Prostate gland (tissue), 2 donors: ENCODE measurements at places on chromosomes 13 and 19.

- no peak for DNase-seq
- peak overlapping the region; percentile 83 for H3K27ac ChIP-seq
- no peaks in the 10 kb centered on the region for H3K27me3 ChIP-seq
- peak overlapping the region; percentile 31 for H3K4me3 ChIP-seq
- H3K36me3 ChIP-seq, result no peaks in the 10 kb centered on the region
Observed at GRCh38 chr19:2579678-2580280, 103.9 kb downstream of the GADD45B start.

- H3K4me1 ChIP-seq, result no peaks in the 10 kb centered on the region
- no peaks in the 10 kb centered on the region for H3K36me3 ChIP-seq
- no peak overlapping the region for H3K4me3 ChIP-seq
- no peaks in the 10 kb centered on the region for H3K27me3 ChIP-seq
Observed at GRCh38 chr19:16315825-16316505, 8.7 kb upstream of the KLF2 start.

DNA sequence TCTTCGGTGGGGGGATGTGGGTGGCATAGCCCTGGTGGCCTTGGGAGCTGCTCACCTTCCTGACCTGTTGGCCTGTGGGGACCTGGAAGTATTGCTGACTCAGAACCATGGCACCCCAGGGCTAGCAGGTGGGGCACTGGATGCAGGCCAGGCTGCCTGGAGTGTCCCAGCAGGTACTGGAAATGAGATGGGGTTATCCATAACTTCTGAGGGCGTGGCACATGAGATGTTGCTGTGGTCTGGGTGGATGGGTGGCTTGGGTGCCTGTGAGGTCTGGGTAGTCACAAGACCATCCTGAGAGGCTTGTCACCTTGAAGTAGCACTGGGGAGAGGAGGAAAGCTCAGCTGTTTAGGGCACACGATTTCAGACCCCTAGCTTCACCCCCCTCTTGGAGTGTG, 636 bp upstream of the RNF225 start:
- no peak overlapping the region for H3K4me3 ChIP-seq
- H3K27ac ChIP-seq, result peak overlapping the region; percentile 69
- H3K4me1 ChIP-seq, result no peaks in the 10 kb centered on the region
- H3K27me3 ChIP-seq, result no peaks in the 10 kb centered on the region

GRCh38 chr13:100130092-100130491, 41.2 kb downstream of the PCCA start:
- no peak overlapping the region for H3K27ac ChIP-seq
- no peaks in the 10 kb centered on the region for H3K36me3 ChIP-seq
- no peaks in the 10 kb centered on the region for H3K27me3 ChIP-seq
- H3K4me1 ChIP-seq, result no peaks in the 10 kb centered on the region
- DNase-seq, result no peak

DNA sequence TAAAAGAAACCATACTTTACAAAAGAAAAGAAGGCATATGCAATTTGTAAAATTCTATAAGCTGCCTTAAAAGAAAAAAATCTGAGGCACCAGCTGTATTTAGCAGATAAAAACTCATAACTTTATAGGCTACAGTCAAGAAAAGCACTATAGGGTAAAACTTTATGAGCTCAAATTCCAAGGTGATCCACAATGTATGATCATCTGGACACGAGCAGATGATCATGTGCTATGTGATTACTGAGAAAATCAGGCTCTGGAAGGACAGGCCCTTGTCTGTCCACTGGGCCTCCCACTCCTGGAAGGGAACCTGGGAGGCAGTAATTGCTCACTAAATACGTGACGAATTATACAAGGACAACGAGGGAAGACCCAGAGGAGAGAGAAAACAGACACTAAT, 7.3 kb downstream of the GRTP1 start:
- H3K4me1 ChIP-seq, result no peaks in the 10 kb centered on the region
- H3K4me3 ChIP-seq, result no peak overlapping the region
- no peak for DNase-seq
- H3K27me3 ChIP-seq, result no peaks in the 10 kb centered on the region
- no peak overlapping the region for H3K27ac ChIP-seq

DNA sequence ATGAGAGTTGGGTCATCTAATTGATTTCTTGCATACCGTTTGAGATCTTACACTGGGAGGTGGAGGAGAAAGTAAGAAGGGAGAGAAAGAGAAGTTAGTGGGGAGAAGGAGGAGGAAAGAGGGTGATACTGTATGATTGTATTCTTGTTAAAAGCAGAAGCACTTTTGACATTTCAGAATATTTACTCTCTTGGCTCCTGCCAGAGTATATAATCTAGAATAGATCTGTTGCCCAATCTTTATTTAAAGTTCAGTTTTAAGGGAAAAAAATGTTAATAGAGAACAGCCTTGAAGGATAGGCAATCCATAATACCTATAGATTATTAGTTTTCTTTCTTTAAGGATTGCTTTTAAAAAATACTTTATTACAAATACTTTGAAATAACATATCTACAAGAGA, 41.5 kb downstream of the PDS5B start:
- no peak overlapping the region for H3K4me3 ChIP-seq
- no peak overlapping the region for H3K27ac ChIP-seq
- DNase-seq, result no peak
- H3K4me1 ChIP-seq, result peaks cover 3% of the 10 kb centered on the region
- no peaks in the 10 kb centered on the region for H3K36me3 ChIP-seq
- H3K27me3 ChIP-seq, result no peaks in the 10 kb centered on the region

GRCh38 chr13:20090349-20090748, 70.5 kb downstream of the GJA3 start:
- no peaks in the 10 kb centered on the region for H3K4me1 ChIP-seq
- H3K27me3 ChIP-seq, result no peaks in the 10 kb centered on the region
- no peak overlapping the region for H3K4me3 ChIP-seq
- H3K36me3 ChIP-seq, result no peaks in the 10 kb centered on the region
- H3K27ac ChIP-seq, result no peak overlapping the region

GRCh38 chr13:96071504-96071903, 18.3 kb upstream of the UGGT2 start:
- H3K4me3 ChIP-seq, result no peak overlapping the region
- no peaks in the 10 kb centered on the region for H3K4me1 ChIP-seq
- H3K27ac ChIP-seq, result no peak overlapping the region
- H3K27me3 ChIP-seq, result no peaks in the 10 kb centered on the region

DNA sequence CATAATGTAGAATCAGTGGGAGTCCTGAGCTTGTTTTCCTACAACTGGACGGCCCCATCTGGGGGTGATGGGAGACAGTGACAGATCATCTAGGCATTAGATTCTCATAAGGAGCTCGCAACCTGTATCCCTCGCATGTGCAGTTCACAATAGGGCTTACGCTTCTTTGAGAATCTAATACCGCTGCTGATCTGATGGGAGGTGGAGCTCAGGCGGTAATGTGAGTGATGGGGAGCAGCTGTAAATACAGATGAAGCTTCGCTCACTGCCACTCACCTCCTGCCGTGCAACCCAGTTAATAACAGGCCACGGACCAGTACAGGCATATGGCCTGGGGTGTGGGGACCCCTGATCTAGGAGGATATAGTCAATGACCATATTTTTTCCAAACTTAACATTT, 38.8 kb downstream of the RCBTB1 start:
- H3K27ac ChIP-seq, result no peak overlapping the region
- H3K36me3 ChIP-seq, result no peaks in the 10 kb centered on the region
- DNase-seq, result no peak
- H3K4me3 ChIP-seq, result no peak overlapping the region

- H3K27ac ChIP-seq, result no peak overlapping the region
- no peaks in the 10 kb centered on the region for H3K27me3 ChIP-seq
- H3K36me3 ChIP-seq, result no peaks in the 10 kb centered on the region
- H3K4me1 ChIP-seq, result no peaks in the 10 kb centered on the region
Observed at GRCh38 chr19:30540761-30541160, 168.6 kb downstream of the ZNF536 start.

- H3K36me3 ChIP-seq, result peaks cover 8% of the 10 kb centered on the region
- no peak overlapping the region for H3K4me3 ChIP-seq
- H3K27me3 ChIP-seq, result no peaks in the 10 kb centered on the region
- no peak for DNase-seq
- H3K4me1 ChIP-seq, result peaks cover 6% of the 10 kb centered on the region
- no peak overlapping the region for H3K27ac ChIP-seq
Observed at GRCh38 chr19:52722062-52723003, 12.5 kb downstream of the ZNF611 start.

GRCh38 chr19:56832352-56832928, 8.1 kb downstream of the PEG3 start:
- H3K36me3 ChIP-seq, result no peaks in the 10 kb centered on the region
- DNase-seq, result no peak
- H3K4me3 ChIP-seq, result no peak overlapping the region
- no peaks in the 10 kb centered on the region for H3K27me3 ChIP-seq

- H3K27ac ChIP-seq, result no peak overlapping the region
- no peak overlapping the region for H3K4me3 ChIP-seq
- H3K27me3 ChIP-seq, result peaks cover 14% of the 10 kb centered on the region
- H3K4me1 ChIP-seq, result no peaks in the 10 kb centered on the region
- no peak for DNase-seq
- H3K36me3 ChIP-seq, result no peaks in the 10 kb centered on the region
Observed at GRCh38 chr19:5435642-5436017, 19.6 kb upstream of the ZNRF4 start.

DNA sequence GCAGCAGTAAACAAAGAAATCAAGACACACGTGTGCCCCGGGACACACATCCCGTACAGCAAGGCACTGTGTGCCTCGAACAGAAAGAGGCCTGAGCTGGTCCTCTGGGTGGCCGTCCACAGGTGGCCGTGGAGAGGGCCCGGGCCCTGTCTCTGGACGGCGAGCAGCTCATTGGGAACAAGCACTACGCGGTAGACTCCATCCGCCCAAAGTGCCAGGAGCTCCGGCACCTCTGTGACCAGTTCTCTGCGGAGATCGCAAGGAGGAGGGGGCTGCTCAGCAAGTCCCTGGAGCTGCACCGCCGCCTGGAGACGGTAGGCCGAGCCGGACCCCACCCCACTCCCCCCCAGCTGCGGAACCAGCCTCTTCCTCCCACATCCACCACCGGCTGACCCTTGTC, 30.7 kb upstream of the F7 start:
- DNase-seq, result no peak
- no peak overlapping the region for H3K4me3 ChIP-seq

- H3K4me1 ChIP-seq, result no peaks in the 10 kb centered on the region
- no peak overlapping the region for H3K4me3 ChIP-seq
- no peak for DNase-seq
- no peaks in the 10 kb centered on the region for H3K27me3 ChIP-seq
- H3K36me3 ChIP-seq, result no peaks in the 10 kb centered on the region
Observed at GRCh38 chr13:44516771-44517170, 59.4 kb downstream of the TSC22D1 start.

- H3K27ac ChIP-seq, result peak overlapping the region; percentile 89
- peak; percentile 74 for DNase-seq
- no peaks in the 10 kb centered on the region for H3K36me3 ChIP-seq
Observed at GRCh38 chr19:53553865-53554791, 16.2 kb downstream of the ZNF331 start.

- H3K4me1 ChIP-seq, result no peaks in the 10 kb centered on the region
- no peaks in the 10 kb centered on the region for H3K27me3 ChIP-seq
Observed at GRCh38 chr13:36414461-36414860, 17.8 kb upstream of the CCNA1 start.

- DNase-seq, result no peak
- no peaks in the 10 kb centered on the region for H3K27me3 ChIP-seq
- no peak overlapping the region for H3K27ac ChIP-seq
- H3K4me3 ChIP-seq, result no peak overlapping the region
- H3K36me3 ChIP-seq, result no peaks in the 10 kb centered on the region
Observed at GRCh38 chr13:77696006-77696878, 1.2 kb upstream of the SLAIN1 start.

DNA sequence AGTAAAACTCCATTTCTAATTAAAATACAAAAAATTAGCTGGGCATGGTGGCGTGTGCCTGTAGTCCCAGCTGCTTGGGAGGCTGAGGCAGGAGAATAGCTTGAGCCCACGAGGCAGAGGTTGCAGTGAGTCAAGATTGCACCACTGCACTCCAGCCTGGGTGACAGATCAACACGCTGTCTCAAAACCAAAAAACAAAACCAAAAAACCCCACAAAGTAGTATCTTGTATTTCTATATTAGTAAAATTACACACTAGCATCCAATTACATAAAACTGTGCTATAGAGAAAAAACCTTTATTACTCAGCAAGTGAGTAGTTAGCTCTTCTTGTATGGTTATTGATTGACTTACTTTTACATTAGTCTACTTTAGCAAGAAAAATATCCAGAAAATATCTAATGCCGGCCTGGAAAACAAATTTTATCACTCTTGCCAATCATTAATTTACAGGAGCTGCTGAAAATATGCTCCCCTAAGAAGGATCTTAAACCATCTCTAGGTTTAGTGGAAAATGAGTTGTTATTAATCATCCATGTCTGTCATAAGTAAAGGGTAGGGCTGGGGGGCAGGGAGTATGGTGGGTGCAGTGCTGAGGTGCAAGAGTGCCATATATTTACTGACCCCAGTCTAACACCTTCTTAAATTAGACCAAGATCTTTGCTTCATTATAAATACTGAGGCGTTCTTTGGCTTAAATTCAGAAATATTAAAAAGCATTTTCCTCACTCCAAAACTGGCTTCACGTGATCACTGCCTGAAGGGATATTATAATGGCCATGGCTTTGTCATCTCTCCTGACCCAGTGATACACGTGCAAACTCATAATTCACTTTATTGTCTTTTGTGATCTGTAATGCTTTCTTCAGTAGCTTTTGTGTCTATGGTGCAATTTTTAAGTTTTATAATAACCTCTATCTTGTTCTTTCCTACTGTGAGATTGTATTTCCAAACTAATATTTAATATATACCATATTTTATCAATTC, 44.1 kb downstream of the UBL3 start:
- H3K36me3 ChIP-seq, result no peaks in the 10 kb centered on the region
- no peak overlapping the region for H3K4me3 ChIP-seq
- H3K27ac ChIP-seq, result no peak overlapping the region

DNA sequence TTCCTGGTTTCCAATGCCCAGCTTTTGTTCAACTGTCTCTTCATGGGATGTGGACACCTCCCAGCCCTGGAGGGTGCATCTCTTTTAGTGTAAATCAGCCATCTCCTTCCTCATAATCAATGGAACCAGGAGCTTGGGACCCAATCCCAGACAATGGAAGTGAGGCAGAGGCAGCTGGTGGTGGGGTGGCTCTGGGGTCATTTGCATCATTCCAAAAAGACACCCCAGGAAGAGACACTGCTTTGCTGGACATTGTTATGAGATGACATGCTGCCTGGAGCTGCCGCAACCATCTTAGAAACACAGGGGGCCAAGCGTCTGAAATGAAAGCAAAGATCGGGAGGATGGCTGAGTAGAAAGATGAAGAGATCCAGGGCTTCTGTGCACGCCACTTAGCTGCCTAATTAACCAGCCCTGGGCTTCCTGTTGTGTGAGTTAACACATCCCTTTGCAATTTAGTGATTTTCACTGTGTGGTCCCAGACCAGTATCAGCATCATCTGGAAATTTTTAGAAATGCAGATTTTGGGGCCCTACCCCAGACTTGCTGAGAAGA, 36.1 kb downstream of the IRS2 start:
- DNase-seq, result no peak
- H3K27ac ChIP-seq, result no peak overlapping the region
- H3K4me3 ChIP-seq, result no peak overlapping the region
- H3K27me3 ChIP-seq, result no peaks in the 10 kb centered on the region

GRCh38 chr19:18612772-18613588, at the start of gene TMEM59L:
TMEM59L (plus strand) TSS chr19:18612870; CDS start chr19:18612959, 89 bp downstream.
- H3K4me3 ChIP-seq, result peak within 1 kb of the TSS; percentile 31
- peaks cover 8% of the 10 kb centered on the region for H3K4me1 ChIP-seq
- peaks cover 47% of the 10 kb centered on the region for H3K27me3 ChIP-seq
- DNase-seq, result no peak
- H3K36me3 ChIP-seq, result no peaks in the 10 kb centered on the region
